ENCODE measurements at places on chromosomes 1 and 21. TPM values are rescaled to one million over a fixed set of nuclear protein-coding genes. Genes with fewer than 3 reads are reported as not detected.

DNA sequence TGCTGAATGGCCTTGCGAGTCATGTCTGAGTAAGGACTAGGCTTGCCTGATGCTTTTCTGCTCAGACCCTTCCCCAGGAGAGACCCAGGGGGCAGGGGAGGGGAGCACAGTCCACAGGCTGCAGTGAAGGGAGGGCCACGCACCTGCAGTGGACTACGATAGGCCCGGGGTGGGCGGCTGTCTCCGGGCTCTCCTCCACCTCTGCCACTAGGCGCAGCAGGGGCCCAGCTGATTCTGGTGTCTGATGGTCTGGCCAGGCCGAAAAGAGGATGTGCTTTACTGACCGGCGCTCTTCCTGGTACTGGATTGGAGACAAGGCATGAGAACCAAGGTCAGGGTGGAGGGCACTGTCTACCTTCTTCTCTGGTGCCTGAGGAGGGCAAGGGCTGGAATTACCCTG, 7.9 kb upstream of the ARL8A start:
- peaks cover 7% of the 10 kb centered on the region for H3K4me1 ChIP-seq
- DNase-seq = no peak
- no peak overlapping the region for H3K27ac ChIP-seq
- H3K27me3 ChIP-seq = no peaks in the 10 kb centered on the region
- H3K4me3 ChIP-seq = no peak overlapping the region

DNA sequence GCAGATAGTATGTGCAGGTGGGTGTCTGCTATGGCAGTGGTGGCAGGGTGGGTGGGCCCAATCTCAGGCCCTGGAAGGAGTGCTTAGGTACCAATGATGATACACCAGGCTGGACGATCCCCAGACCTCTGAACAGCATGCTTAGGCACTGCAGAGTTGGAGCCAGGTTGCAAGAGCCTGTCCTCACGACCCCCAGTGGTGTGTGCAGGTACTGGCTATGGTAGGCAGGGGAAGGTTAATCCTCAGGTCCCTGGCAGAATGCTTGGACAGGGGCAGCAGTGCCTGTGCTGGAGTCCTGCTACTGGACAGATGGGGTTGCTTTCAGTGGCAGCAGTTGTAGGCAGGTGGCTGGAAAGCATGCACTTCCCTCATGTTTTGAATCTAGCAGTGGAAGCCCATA, 100.5 kb upstream of the NEK7 start:
- H3K36me3 ChIP-seq = no peaks in the 10 kb centered on the region
- H3K4me1 ChIP-seq = no peaks in the 10 kb centered on the region
- no peaks in the 10 kb centered on the region for H3K27me3 ChIP-seq
- no peak for DNase-seq
- H3K4me3 ChIP-seq = no peak overlapping the region

ARPC5 gene
- total RNA-seq = 48.4 TPM

DNA sequence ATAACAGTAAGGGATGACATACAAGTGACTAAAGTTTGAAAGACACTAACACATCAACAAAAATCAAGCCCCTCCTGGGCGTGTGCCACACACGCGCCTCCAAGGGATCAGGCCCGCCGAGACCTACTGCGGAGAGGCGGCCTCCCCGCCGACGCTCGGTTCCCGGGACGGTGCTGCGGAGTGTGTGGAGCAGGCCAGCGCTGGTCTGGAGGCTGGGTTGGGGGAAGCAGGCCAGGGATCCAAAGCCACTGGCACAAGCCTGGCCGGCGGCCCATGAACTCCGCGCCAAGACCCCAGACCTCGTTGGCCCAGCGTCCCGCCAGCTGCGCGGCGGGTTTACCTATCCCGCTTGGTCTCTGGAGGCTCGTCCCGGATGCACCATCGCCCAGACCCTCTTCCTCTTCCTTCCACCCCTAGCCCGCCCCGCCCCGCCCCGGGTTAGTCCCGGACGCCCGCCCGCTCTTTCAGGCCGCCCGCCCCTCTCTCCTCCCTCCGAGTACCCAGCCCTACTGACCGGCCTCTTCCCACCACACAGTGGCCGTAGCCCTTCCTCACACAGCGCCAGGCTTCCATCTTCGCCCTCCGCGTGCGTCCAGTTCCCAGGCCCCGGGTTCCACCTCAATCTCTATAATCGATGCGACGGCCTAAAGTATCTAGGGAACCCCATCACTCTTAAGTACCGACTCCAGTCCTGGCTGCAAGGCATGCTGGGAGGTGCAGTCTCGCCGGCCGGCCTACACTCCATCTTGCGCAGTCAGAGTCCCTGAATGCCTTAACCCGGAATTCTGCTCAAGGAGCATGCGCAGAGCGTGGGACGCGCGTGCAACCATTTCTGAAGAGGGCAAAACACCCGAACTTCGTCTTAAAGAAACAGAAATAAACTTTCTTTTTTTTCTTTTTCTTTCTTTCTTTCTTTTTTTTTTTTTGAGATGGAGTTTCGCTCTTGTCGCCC, at the start of gene ANGEL2:
ANGEL2 (minus strand) TSS at position 769 of the 952 bp plus-strand sequence; CDS start at position 573, 196 bp downstream.
- peak within 1 kb of the TSS; percentile 91 for H3K27ac ChIP-seq
- DNase-seq = peak; percentile 97
- H3K27me3 ChIP-seq = no peaks in the 10 kb centered on the region
- H3K4me1 ChIP-seq = peaks cover 20% of the 10 kb centered on the region
- peaks cover 3% of the 10 kb centered on the region for H3K36me3 ChIP-seq

CELA2A gene
- total RNA-seq = not detected
